NAMALWA (cell line): ENCODE measurements at places on chromosomes 5 and 9.
A peak's percentile ranks its signal among the peaks of the same experiment; 100 is the strongest.

GRCh38 chr5:179801304-179802206 lies 5.1 kb downstream of the MGAT4B start:
- DNase-seq: peak; percentile 83

- peak; percentile 58 for DNase-seq
These were observed 13.1 kb upstream of the IFNA5 start for GRCh38 chr9:21317956-21318923.

- no peak for DNase-seq
These were observed at the start of gene FOXI1 for GRCh38 chr5:170105642-170106611. Gene FOXI1 (plus strand): TSS chr5:170105897. CDS start chr5:170105958, 61 bp downstream.

DNA sequence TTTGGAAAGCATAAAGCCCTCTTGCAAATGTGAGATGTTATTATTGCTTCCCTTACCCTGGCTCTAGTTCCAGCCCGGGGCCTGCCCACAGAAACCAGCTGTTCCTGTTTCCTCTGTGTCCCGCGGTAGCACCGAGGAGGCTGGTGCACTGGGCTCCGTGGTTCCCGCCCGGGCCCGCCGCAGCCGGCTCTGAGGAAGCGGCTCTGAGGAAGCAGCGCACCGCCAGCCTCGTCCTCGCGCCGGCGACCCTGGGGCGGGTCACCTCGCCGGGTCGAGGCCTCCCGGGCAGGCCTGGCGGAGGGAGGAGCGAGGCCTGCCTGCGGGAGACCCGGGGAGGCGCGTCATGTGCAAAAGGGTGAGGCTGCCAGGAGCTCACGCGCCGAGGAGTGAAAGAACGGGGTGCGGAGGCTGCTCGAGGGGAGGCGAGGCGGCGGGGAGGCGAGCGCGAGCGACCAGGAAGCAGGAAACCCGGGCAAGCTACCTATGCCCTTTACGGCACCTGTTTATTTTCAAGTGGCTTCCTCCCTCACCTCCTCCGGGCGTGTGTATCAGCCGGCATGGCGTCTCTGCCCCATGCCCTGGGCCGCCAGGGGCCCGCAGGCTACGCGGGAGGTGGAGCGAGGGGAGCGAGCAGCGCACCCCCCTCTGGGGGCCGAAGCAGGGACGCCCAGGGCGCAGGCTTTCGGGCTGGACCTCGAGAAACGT lies 61.3 kb upstream of the MEGF10 start:
- DNase-seq: no peak

- peak; percentile 38 for DNase-seq
These were observed 664.8 kb upstream of the ZNF608 start for GRCh38 chr5:125411071-125411743.

- DNase-seq: no peak
These were observed 1.5 kb downstream of the IGFBPL1 start for GRCh38 chr9:38422555-38423260.

DNA sequence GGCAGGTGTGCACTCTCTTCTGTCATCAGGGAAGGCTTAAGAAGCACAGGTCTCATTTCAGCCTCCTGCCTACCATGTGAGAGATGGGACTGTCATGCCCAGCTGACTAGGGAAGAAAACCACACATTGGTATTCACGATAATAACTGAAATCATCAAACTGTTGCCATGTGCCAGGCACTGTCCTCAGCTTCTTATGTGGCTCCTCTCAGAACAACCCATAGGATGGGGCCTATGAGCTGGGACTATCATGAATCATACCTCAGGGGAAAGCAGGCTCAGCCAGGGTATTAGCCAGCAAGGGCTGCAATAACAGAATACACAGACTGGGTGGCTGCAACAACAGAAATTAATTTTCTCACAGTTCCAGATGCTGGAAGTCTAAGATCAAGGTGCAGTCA lies 3.3 kb downstream of the AFAP1L1 start:
- no peak for DNase-seq

- no peak for DNase-seq
These were observed 43.8 kb upstream of the DAB2IP start for GRCh38 chr9:121607434-121608167.

GRCh38 chr9:121249563-121249962 lies 18.4 kb upstream of the GSN start:
- peak; percentile 58 for DNase-seq

DNA sequence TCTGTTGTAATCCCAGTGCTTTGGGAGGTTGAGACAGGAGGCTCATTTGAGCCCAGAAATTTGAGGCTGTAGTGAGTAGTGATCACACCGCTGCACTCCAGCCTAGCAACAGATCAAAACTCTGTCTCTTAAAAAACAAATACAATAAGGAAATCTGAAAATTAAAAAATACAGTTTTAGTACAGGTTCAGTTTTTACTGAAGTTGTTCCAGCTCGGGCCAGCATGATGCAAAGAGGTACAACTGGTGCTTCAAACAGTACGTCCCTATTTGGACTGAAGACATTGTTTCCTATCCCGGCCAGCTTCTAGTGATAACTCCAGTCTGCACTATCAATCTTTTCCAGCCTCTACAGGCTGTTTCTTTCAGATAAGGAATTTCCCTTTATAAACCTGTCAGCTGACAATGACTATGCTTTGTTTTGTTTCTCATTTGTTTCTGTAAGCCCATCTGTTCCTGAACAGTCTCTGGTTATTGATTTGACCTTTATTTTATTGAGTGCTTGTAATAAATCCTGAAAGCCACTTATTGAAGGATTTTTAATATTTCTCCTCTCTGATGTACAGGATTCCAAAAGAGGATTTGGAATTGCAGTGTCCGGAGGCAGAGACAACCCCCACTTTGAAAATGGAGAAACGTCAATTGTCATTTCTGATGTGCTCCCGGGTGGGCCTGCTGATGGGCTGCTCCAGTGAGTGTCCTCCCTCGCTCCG lies 41.9 kb downstream of the TJP2 start:
- no peak for DNase-seq

- no peak for DNase-seq
These were observed 18.7 kb downstream of the ORM2 start for GRCh38 chr9:114348261-114348905.

DNA sequence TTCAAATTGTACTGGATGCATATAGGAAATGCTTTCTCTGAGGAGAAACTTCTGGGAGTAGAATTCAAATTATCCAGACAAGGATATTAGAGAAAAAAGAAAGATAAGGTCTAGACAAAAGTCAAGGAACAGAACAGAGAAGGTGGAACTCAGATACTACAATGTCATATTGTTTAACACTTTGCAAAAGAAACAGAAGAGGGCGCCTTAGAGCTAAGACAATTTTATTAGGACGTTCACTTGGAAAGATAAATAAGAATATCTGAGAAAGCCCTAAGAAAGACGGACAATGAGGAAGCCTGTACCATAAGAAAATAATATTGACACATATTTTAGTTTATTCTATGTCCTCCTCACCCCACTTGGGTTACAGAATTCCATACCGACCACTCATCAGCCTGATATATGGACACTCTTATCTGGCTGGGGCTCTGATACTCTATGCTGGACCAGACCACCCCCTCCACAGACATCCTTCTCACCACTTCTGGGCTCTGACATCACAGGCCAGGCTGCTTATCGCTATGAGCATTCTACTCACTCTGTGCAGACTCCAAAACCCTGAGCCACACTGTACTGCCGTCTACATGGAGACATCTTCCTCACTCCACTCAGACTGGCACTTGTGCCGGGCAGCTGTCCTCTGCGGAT lies 9.1 kb upstream of the AK3 start:
- peak; percentile 73 for DNase-seq

DNA sequence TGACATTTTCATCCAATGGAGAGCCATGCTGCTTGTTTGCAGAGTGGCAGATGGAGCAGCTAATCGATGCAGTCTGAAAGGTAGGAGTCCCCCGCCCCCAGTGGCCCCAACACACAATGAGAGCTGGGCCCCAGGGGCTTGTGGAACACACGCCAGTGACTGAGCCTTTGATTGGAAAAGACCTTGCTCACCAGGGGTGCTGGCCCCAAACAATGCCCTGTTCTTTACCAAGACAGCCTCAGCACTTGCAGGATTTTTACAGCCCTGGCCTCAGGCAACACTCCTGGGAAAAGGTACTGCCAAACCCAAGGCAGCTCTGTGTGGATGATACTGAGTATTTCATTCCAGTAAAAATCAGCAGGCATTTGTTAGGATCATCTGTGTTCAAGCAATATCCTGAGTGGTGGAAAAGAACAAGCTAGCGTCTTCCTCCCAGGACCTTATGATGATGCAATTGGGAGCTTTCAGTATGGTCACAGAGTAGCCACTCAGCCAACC lies 276.8 kb upstream of the CLINT1 start:
- no peak for DNase-seq

DNA sequence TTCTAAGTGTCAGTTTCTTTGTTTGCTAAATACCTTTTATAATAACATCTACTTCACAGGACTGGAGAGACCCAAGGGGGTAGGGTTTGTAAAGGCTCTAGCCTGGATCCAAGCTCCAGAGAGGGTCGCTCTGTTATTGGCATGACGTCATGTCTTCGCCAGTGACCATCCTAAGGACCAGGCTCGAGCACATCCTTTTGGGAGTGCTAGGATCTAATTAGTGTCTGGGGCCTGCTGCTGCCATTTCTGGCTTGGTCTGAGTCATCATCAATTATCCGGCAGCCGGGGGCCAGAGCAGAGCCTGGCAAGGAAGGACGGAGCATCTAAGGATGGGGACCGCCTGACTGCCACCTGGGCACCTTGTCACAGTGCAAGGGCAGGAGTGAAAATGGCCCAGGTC lies 153.0 kb downstream of the NSG2 start:
- DNase-seq: no peak

- DNase-seq: no peak
These were observed 343.7 kb downstream of the SPOCK1 start for GRCh38 chr5:137155261-137156000.

DNA sequence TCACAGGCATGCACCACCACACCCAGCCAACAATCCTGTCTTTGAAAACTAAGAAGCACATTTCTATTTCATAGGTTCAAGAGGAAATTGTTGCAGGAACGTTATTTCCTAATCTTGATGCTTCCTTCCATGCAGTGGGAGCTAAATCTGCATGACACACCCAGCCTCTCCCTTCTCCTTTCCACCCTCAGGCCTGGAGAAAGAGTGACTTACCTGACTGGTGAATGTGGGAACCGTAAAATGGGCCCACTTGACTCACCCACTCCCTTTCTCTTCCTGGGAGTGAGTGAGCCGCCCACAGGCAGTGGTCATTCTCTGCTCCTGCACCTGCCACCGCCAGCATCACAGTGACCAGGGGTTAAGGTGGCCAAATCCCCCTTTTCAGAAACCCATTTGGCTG lies 78.2 kb downstream of the C9orf50 start:
- DNase-seq: no peak

GRCh38 chr9:91582181-91582580 lies 158.5 kb upstream of the NFIL3 start:
- no peak for DNase-seq
